ENCODE measurements at places on chromosomes 5 and 9. TPM values are rescaled to one million over a fixed set of nuclear protein-coding genes. Genes with fewer than 3 reads are reported as not detected.

- DNase-seq = no peak
Measured at GRCh38 chr9:114250235-114250568, 72.7 kb upstream of the ORM1 start.

Gene SLC24A2
- total RNA-seq = not detected

Gene SLC34A1
- not detected for total RNA-seq

DNA sequence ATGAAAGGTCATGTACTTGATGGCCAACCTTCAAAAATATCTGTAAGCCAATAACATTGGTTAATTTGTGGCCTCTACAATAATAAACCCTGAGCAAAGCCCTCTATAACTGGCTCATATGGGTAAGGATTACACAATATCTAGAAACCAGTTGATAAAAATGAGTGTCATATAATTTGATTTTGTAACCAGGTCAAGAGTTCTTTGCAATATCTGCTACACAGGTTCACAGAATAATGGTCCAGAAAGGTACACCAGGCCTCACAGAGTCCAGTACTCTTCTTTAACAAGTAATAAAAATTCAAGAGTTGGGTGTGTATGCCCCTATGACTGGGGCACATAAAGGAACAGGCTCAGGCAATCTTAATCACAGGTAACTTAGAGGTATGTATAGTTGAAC, 95.3 kb downstream of the AUH start:
- no peak for DNase-seq

DNA sequence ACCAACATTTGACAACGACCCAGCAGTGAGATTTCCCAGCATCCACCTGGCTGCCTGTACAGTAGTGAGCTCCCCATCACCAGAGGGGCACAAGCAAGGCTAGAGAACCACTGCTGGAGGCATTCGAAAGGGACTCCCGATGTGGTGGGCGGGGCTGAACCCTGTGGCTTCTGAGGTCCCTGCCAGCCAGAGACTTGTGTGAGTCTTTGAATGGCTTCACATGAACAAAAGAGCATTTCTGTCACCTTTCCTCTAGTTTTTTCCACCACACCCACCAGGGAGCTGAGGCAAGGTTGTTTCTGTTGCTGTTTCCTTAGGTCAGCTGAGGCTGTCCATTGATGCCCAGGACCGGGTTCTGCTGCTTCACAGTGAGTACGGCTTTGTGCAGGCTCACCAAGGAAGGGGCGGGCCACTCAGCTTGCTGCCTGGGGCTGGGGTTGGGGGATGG, 15.7 kb downstream of the RGS3 start:
- no peak for DNase-seq

Gene IFNK
- total RNA-seq = not detected

GRCh38 chr9:16960084-16960483, 89.6 kb upstream of the BNC2 start:
- DNase-seq = no peak

Gene IL5
- total RNA-seq = not detected

Gene ZMAT2
- 47.0 TPM for total RNA-seq

GRCh38 chr9:70795841-70796240, 325.6 kb downstream of the TRPM3 start:
- DNase-seq = no peak

DNA sequence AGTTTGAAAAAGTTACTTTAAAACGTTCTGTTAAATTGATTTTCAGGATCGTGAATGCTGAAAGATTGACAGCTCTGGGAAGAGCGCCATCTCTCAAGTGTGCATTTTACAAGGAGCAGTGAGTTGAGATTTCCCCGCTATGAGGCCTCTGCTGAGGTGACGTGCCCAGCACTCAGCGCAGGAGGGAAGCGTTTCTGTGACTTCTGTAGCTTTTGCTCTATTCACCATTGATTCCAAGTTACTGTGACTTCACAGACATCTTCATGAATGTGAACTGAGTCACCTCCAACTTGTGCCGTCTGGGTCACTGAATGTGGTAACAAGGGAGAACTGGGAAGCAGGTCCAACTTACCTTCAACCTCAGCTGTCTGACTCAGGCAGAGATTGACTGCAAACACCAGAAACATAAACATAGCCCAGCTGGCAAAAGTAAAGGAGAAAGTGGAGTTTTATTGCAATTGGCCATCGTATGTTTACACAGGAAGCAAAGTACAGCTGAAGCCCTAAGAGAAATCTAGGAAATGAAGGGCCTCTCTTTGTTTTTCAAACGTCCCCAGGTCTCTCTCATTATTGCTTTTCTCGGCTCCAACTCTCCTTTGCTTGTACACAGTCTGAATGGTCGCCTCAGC, 428.8 kb upstream of the CLINT1 start:
- peak; percentile 32 for DNase-seq

Gene DNAH5
- total RNA-seq = under 0.01 TPM

Gene SLCO4C1
- under 0.01 TPM for total RNA-seq

Gene TMEFF1
- 34.2 TPM for total RNA-seq

- no peak for DNase-seq
Measured at GRCh38 chr5:51895834-51896233, 512.6 kb downstream of the ISL1 start.

DNA sequence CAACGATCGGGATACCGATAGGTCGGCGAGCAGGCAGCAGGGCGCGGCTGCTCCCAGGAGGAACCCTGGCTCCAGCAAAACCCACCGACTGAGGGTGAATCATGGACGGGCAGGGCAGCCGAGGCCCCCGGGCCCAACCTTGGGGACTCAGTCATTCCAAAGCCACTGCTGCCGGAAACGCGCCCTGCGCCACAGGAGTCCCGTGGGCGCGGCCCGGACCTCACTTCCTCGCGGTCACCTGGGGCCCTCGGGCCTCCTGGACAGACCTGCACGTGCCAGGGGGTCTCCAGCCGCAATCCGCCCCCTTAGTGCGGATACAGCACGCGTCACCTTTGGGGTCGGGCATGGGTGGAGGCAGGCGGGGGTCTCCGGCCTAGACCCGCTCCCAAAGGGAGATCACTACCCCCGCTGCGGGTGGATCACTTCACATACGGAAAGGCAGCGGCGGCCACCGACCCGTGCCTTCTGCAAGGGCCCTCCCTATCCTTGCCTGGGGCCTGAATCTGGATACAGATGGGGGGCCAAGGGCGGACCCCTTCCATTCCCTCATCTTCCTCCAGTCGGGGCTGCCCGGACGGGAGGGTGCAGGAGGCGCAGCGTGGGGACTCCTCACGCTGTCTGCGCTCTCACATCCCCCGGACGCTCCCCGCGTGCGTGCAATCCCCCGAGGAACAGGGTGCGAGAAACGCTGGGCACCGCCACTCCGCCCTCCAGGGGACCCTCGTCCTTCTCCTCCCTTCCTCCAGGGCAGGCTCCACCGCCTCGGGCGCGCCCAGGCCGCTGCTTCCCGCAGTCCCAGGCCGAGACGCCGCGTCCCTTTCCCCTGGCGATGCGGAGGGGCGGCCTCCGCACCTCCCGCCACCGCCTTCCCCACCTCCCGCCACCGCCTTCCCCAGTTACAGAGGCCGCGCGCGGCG, 586 bp downstream of the TXN start:
- peak; percentile 28 for DNase-seq

GRCh38 chr9:113139225-113139829, 11.5 kb upstream of the SLC31A2 start:
- no peak for DNase-seq

DNA sequence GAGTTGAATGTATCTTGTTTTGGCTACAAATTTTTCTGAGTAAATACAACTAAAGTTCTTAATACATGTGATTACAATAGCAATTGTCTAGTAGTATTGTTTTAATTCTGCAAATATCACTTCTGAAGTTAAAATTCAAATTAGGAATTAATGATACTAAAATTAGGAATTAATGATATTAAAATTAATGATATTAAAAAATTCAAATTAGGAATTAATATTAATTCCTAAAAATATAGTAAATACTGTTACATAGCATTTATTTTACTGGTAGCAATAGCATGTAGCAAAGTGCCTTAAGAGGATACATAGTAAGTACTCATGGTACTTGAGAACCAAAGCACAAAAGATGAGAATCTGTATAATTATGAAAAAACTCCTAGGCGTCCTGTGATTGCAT, 136.2 kb downstream of the DMXL1 start:
- no peak for DNase-seq

DNA sequence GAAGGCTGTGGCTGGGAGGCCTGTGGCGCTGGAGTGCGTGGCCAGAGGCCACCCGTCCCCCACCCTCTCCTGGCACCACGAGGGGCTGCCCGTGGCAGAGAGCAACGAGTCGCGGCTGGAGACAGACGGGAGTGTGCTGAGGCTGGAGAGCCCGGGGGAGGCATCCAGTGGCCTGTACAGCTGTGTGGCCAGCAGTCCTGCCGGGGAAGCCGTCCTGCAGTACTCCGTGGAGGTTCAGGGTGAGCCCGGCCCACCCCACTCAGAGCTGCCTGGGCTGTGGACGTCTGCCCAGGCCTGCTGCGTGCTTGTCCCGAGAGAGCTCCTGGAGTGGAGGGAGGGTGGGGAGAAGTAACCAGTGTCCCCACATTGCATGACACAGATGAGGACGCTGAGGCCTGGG, 89.2 kb downstream of the HMCN2 start:
- DNase-seq = no peak

Gene LEAP2
- total RNA-seq = 1.2 TPM

DNA sequence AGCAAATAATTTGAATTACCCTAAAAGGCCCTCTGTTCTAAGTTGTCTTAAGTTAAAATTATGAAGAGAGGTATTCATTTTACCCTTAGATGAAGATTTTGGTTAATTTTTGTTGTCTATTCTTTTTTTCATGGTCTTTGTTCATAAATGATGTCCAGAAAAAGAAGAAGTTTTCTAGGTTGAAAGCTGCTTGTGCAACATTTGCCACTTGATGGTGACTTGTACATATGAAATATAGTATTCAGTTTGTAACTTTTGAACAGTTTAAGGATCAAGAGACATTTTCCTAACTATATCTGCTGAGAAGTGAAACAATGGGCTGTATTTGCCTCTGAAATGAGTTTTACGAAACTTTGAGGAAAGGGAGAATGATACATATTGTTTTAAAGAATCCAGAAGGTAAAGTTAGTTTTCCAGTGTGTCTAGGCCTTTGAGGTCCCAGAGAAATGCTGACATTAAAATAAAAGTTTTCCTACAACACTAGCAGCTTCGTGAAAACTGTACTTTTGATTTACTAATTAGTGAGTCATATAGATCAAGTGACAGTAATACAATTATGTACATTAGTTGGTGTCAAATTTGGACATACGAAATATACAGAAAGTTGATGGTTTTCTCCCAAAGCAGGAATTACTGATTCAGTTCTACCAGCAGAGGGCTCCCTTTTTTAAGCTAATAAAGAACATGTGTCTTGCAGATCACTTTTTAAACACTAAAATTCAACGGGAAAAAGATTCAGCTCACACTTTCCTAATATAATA, 70.5 kb downstream of the PIK3R1 start:
- peak; percentile 57 for DNase-seq

GRCh38 chr5:101605700-101606099, 690.4 kb downstream of the SLCO4C1 start:
- DNase-seq = no peak

Gene SHOC1
- not detected for total RNA-seq

GRCh38 chr9:13035822-13036221, 243.7 kb downstream of the MPDZ start:
- DNase-seq = no peak

- no peak for DNase-seq
Measured at GRCh38 chr5:32536246-32536645, 49.1 kb upstream of the SUB1 start.

Gene C5orf34
- total RNA-seq = 3.7 TPM

DNA sequence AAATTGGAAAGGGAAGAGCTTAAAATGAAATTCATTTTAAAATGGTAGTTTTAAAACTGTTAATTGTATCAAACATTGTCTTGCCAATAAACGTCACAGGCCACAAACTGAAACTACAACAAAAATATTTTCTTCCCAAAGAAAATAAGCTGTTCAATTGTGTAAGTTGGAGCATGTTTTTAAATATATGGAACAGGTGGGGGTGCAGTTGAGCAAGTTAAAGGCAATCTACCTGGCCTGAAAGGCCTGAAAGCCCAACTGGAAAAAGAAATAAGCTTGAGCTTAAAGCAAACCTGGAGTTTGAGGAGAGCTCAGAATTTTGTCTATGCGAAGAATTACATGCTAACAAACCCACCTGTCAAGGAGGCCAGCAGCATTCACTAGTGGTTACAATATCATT, 439.5 kb downstream of the ACTL7B start:
- no peak for DNase-seq

- DNase-seq = no peak
Measured at GRCh38 chr9:125881042-125881441, 133.9 kb downstream of the PBX3 start.

Gene LVRN
- total RNA-seq = 3.0 TPM

GRCh38 chr9:132384376-132384775, 22.3 kb downstream of the TTF1 start:
- no peak for DNase-seq

Gene GPR151
- total RNA-seq = not detected

Gene FCN2
- not detected for total RNA-seq

Gene FXN
- total RNA-seq = 20.6 TPM

DNA sequence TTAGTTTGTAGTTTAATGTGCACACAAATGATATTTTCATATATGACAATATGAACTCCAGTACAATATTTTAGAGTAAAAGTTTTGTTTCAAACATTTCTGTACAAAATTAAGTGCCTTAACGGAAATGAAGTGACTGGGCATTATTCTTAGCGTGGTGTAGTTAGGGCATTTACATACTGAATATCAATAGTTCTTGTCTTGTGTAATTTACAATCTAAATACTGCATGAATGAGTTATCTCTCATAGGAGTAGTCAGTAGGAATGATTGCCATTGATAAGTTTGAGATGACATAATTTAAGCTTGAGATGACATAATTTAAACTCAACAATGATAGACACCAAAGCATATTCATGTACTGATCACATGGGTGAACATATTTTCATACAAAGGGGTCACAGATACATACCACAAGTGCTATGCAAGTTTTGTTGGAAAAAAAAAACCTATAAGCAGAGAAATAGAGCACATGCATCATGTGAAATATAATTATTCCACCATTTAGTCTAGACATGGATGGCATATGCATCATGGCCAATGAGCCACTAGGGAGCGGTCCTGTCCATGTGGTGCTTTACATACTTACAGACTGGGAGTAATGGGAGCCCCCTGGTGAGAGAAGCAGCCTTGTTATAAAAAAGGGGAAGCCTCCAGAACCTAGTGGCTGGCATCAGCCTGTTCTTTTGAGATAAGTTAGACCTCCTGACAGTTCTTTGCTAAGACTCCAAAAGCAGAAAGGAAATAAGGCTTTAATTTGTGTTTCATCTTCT, 1523.9 kb downstream of the MAT2B start:
- DNase-seq = no peak

Gene KCNN2
- total RNA-seq = 44.9 TPM

GRCh38 chr5:82827651-82828050, 249.5 kb downstream of the TMEM167A start:
- no peak for DNase-seq

- DNase-seq = no peak
Measured at GRCh38 chr5:79168031-79168430, 56.4 kb downstream of the BHMT start.

GRCh38 chr5:133801955-133802751, 166.3 kb downstream of the C5orf15 start:
- DNase-seq = peak; percentile 47

GRCh38 chr5:3511519-3511918, 84.1 kb upstream of the IRX1 start:
- DNase-seq = no peak

Gene DIRAS2
- total RNA-seq = 1.2 TPM

Gene OGN
- total RNA-seq = 0.11 TPM

Measured in cardiac muscle cell (in vitro differentiated cells and primary cell).